ENCODE measurements at places on chromosomes 11 and 22.
A peak's percentile ranks its signal among the peaks of the same experiment; 100 is the strongest.

DNA sequence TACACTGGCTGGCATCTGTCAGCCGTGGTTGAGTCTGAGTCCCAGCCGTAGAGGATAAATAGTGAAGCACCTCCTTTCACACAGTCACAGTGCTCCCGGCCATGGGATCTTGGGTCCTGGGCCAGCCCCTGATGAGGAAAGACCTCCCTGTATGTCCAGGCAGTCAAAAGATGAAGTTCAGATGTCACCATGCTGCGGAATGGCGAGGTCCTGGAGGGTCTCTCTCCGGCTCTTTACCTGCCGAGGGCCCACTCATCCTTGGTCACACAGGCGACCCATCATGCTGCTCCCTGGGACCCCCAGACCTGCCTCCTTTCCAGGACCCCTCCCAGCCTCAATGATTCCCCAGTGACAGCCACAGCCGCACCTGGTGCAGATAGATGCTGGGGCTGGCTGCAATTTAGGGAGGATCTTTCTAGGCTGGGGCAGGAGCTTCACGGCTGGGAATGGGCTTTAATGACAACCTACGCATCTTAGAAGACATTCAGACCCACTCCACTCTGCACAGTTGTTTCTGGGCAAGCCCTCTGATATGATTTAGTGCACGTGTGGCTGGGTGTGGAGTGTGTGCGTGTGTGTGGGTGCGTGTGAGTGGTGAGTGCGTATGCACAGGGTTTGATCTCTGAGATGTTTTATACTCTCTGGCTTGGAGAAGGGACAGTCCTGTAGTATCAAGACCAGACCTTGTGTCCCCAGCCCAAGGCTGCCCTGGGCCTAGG lies 79.7 kb downstream of the FBLN1 start:
- no peak for DNase-seq

- peak; percentile 23 for DNase-seq
These were observed 38.6 kb upstream of the NCAM1 start for GRCh38 chr11:112922606-112923005.

GRCh38 chr11:102325088-102325487 lies 7.8 kb downstream of the BIRC3 start:
- no peak for DNase-seq

GRCh38 chr11:72524711-72525110 lies 90.4 kb upstream of the CLPB start:
- DNase-seq = no peak

DNA sequence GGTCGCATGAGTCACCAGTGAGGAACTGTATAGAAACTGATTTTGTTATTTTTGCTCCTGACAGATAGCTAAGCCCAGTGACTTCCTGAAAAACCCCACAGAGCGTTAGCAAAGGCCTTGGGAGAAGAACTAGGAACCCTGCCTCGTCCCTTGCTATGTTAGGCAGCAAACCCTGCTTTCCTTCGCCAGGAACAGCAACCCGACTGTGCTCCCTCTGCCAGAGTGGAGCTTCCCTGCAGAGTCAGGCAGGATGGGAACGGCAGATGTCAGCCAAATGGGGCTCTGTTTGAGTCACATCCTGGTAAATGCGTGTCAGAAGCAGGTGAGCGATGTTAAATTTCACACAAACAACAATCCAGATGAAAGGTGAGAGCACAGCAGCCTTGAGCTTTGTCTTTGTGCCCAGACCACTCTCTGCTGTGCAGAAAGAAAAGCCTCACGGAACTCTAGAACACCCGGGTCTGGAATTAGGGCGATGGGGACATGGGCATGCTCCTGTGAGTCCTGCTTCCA lies 186.6 kb downstream of the ADAMTS15 start:
- peak; percentile 7 for DNase-seq

DNA sequence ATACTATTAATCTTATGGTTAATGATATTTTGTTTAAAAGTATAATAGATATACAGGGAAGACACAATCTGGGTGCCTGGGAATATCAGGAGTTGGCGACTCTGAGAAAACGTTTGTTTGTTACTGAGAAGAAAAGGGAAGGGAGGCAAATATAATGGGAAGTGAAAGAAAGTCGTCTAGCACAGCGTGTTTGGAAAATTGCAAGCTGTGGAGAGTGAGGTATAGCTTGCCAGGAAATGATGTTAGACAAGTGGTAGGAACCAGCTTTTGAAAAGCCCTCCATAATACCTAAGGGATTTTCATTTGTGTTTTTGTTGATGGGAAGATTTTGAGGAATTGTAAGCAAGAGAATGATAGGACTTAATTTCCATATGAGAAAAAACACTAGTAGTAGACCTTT lies 322.2 kb downstream of the LUZP2 start:
- DNase-seq = no peak

GRCh38 chr11:64742889-64743590 lies 902 bp downstream of the RASGRP2 start:
- DNase-seq = no peak

DNA sequence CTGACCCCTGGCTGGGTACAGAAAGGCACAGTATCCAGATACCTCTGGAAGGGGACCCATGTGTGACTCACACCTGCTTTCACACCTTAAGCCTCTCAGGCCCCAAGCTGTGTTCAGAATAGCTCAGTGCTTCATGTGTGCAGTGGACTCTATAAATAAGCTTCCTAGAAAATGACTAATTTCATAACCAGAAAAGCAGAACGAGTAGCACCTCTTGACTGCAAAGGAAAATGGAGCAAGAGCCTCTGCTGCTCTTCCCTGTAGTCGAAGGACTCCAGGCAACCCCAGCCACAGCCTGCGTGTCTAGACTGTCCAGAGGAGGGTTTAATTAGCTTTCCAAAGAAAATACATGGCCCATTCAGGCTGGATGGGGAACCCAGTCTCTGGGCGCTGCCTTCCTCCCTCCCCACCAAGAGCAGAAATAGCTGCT lies 23.1 kb downstream of the PTPN5 start:
- DNase-seq = no peak

DNA sequence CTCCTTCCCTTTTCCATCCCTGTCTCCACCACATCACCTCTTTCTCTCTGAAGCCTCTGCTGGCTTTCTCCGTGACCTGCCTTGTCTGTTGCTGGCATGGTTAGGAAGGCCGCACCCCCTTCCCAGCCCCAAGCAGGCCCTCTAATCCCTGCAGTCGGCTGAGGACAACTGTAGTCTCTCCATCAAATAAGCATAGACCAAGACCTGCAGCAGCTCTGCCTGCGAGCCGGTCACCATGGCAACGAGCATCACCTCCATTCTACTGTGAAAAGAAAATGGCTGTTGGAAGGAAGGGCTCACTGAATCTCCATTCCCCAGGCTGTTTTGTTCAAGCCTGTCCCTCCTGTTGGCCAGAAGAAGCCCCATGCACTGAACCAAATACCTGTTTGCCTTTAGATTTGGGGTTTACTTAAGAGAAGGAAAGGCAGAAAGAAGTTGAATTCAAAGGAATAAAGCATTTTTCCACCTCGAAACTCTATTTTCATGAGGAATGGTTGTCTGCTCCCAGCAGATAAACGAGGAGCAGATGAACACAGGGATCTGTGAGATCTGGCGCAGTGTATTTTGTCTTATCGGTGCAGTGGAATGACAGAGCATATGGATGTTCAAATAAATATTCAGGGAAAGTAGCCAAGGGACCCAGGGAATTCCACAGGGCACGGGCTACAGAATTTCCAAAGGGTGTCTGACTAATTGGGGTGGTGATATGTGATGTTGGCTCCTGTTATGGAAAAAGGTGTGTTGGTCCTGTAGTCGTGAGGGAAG lies 113.1 kb upstream of the TTC12 start:
- DNase-seq = no peak

DNA sequence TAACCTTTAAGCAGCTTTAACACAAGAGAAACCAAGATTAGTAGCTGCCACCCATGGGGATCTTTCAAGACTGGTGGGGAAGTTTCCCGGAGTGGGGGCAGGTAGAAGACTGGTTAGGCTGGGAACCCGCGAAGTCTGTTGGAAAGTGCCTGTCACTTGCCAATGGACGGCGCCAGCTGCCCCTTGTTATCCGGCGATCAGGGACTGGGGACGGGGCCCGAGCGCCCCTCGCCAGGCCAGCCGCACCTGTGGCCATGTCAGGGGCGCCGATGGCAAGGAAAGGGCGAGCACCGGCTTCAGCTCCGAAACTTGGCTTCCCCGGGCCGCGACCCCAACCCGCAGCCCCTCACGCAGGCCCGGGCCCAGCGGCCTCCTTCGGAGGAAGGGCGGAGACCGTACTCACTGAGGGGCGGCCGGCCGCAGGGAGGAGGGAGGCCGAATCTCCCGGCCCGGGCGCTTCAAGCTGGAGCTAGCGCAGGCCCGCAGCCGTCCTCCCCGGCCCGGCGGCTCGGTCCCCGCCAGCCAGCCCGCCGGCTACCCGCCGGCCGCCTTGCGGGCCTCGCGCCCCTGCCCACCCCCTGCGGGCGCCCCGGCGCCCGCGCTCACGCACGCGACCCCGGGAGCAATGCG lies 539 bp downstream of the EIF4ENIF1 start:
- no peak for DNase-seq

DNA sequence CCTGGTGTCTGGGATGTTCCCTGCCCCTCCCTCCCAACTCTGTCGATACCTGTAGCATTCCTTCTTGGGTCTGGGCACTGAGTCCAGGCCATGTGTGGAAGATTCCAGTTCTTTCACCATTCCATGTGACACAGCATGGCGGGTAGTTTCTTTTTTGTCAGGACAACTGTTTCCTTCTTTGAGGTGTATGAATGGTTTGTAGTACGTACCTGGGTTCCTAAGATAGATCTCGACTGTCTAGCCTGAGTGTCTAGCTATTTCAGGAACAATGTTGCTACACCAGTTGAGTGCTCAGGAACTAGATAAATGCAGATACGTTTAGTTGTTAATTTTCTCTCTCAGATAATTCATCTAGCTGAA lies 43.3 kb downstream of the TNRC6B start:
- no peak for DNase-seq

DNA sequence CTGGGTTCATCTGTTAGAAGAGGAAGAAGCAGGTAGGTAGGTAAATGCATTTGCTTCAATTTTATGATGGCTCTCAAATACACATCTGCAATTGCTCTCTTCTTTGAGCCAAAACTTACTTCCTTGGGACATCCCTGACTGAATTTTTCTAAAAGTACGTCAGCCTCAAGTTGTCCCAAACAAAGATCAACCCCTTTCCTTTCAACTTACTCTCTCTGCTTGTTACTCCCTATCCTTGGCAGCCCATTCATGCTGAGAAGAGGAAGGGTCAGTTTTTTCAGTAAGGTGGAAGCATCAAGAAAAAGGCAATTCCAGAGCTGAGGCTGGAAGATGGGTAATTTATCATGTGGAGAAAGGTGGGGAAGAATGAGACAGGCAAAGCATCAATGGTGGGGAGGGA lies 111.2 kb downstream of the LRRC32 start:
- no peak for DNase-seq

DNA sequence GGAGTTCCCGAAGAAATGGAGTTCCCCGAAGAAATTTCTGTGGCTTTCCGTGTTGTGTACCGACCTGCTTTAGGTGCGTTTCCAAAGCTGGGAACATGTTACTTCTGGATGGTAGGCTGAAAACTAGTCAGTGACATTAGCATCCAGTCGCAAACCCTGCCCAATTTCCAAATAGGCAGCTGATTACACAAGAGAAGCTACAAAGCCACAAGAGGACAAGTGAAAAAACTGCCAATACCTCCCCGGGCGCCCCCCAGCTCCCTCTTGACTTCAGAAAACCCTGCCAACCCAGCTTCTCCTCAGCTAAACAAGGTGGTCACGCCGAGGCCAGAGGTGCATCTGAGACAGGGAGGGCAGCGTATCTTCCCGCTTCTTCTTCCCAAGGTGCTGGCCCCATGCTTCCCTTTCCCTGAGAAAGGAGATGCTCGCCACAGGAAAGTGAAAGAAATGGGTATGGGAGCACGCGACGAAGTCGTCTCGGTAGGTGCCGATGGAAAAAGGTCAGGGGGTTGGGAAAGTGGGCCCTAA lies 551 bp downstream of the AGBL2 start:
- peak; percentile 25 for DNase-seq

DNA sequence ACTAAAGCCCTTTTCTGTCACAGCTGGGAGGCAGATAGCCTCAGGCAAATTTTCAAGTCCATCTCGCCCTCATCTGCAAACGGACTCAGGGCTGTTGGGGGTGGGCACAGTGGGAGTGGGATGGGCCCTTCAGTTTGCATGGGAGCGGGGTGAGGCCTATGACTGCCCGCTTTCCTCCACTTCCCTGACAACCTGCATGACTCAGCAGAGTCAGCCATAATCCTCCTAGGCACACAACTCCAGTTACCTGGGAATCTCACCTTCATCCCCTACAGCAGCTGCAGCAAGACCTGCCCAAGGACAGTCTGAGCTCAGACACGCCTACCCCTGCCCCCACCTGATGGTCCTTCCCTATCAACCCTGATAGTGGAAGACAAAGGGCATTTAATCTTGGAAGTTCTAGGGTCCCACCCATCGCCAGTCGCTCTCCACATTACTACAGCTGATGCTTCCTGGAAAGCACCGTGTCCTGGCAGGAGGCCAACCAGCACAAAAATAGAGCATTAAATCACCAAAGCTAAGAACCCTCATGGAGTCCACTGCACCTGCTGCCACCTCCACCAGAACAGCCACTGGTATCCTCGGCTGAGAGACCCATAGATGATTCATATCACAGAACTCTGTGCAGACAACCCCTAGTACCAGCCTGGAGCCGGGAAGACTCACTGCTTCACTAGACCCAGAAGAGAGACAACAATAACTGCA lies 319.3 kb downstream of the DCDC1 start:
- peak; percentile 47 for DNase-seq

DNA sequence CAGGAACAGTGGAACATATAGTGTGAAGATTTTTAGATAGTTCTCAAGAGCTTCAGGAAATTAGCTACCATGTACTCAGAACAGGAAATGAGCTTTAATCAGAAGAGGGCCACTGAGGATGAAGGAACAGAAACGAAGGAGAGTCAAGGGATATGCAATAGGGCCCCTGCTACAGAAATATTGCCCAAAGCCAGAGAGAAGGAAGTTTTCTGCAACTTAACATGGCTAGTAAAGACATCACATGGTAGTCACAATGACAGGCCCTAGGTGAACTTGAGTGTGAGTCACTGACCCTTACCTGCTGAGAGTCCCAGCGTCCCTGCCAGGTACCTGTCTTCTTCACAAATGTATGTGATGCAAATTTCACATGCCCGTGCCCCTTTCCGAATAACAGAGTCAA lies 25.2 kb upstream of the CARD16 start:
- DNase-seq = no peak

- no peak for DNase-seq
These were observed 8.0 kb upstream of the PKNOX2 start for GRCh38 chr11:125156346-125157117.

DNA sequence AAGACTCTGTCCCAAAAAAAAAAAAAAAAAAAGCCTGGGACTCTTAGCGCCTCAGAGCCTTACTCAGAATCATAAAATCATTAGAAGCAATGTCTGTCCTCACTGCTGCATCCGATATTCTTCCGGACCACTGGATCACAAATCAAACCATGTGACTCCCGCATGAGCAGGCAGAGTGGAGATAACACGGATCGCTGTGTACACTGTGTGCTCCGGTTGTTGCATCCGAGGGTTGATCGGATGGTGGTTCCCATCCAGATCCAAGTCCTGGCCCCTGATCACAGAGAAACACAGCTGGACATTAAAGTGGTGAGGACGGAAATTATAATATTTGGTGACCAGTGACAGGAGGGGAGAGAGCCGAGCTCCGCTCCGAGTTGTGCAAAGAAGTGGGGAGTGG lies 9.7 kb upstream of the TXNRD2 start:
- DNase-seq = no peak

Measured in NCI-H748 treated with DMSO at 0.1 percent for 48 hours (cell line).